ENCODE measurements at places on chromosomes 1 and 21.

DNA sequence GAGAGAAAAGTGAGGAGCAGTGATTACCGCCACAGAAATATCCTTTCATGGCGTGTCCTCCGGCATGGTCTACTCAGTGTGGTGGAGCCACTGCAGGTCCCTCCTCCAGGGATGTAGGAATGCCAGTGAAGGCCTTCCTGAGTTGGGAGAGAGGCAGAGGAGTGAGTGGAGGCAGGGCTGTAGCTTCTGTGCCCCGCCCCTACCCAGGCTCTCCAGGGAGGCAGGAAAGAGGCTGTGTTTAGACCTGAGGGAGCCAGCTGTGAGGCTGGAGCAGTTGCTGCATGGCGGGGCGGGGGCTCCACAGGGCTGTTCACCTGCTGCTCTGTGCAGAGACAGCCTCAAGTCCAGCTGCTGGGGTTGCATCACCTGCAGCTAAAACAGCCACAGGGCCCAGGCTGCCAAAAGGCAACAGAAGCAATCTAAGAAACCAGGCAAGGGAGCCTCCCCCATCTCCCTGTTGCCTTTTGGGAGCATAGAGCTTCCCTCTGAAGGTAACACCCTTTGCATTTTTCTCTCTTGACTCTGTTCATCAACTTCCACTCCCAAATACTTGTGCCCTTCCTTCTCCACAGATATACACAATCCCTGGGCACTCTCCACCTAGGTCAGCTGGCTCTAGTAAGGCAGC is 801 bp upstream of the ANXA9 start:
- DNase-seq: no peak

DNA sequence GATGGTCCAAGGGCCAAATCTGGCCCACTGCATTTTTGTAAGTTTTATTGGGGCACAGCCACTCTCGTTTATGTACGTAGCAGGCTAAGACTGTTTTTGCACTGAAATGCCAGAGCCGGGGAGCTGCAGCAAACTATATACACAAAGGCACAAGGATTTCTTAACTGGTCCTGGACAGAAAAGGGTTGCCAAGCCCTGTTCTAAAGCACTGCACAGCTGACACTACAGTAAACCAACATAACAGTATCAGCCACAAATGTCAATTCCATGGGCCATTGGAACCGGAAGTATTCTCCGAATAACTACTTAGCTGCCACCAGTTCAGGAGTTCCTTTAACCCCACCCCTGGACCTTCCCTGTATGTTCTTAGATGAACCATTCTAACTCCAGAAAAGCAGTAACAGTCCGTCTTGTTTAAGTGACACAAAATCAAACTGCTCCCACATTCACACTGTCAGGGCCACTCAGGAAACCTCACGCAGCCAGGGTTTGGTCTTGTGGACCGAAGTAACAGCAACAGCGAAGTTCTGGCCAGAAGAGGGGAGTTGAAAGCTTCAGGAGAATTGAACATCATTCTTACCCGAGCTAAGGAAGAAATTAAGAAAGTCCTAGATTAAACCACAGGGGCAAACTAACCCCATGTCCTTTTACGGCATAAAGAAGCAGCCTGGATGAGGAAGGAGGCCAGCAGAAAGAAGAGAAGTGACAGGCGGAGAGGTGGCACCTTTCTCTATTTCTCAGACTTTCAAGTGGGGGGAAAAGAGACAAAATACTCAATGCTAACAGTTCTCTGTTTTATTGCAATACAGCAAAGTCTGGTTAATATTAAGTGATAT is 49.2 kb downstream of the COQ8A start:
- DNase-seq: no peak

DNA sequence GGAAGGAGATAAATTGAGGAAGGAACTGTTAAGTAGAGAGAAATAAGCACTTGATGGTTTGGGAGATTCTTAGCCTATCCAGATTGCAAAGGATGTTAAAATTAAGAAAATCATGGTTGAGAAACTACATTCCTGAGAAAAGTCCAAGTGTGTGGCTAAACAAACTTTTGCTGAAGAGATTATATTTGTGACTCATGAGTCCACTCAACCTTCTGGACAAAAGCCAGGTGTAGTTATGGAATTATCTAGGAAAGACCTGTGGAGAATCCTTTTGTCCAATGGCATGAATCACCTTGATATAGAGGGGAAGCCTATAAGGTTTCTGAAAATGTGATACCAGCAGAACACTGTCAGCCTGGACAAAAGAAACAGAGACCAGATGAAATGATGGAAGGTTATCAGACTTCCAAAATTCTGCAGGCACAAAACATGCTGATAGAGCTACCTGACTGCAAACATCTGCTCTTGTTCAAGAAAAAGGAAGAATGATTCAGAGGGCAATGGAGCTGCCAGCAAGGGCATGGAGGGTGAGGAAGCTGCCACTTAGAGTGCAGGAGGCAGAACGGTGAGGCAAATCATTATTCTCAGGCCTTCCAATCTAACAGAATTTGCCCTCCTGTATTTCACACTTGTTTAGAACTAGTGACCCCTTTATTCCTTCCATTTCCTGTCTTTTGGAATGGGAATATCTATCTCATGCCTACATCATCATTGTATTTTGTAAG is 300.6 kb upstream of the PRMT6 start:
- DNase-seq: no peak

- DNase-seq: no peak
Measured at GRCh38 chr21:36976228-36976861, 9.9 kb upstream of the HLCS start.

- no peak for DNase-seq
Measured at GRCh38 chr21:27570306-27570868, 603.5 kb upstream of the ADAMTS5 start.

- no peak for DNase-seq
Measured at GRCh38 chr1:77541162-77541545, 141.3 kb downstream of the ZZZ3 start.

GRCh38 chr1:171814692-171815091 is 26.6 kb upstream of the DNM3 start:
- no peak for DNase-seq

DNA sequence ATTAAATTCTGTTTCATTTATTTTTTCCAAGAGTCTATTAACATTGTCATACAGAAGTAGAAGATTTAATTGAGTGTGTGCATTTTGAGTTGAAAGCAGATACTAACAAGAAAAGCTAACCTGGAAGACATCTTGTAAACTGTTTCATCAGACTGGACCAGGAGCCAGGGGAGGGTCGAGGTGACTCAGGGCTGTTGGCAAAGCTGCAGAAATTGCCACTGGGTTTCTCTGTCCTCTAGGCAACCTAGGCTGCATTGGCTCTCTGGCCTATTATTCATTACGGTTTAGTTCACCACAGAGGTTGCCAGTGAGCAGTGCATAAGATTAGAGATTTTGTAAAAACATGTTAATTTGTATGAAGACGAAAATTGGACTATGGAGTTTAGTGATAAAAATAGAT is 27.5 kb downstream of the ERG start:
- no peak for DNase-seq

DNA sequence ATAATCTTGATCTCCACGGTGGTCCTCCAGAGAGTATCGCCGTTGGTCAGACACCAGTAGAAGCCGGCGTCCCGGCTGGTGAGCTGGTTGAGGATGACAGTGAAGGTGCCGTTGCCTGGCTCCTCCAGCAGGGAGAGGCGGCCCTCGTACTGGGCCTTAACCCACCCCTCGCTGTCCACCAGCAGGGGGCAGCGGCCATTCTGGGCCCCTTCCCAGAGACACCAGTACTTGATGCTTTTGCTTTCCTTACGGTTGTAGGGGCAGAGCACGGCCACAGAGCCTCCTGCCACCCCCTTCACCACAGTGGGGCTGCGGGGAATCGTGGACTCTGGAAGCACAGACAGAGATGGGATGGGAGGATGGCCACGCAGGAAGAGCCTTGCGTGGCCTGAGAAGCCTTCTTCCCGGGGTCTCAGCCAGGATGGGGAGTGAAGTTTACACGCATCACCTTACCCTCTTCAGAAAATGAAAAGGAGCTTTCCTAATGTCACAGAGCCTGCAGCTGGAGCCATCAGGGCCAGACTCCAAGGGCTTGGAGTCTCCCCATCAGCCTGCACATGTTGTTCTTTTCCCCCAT is 10.7 kb downstream of the PIGR start:
- no peak for DNase-seq

DNA sequence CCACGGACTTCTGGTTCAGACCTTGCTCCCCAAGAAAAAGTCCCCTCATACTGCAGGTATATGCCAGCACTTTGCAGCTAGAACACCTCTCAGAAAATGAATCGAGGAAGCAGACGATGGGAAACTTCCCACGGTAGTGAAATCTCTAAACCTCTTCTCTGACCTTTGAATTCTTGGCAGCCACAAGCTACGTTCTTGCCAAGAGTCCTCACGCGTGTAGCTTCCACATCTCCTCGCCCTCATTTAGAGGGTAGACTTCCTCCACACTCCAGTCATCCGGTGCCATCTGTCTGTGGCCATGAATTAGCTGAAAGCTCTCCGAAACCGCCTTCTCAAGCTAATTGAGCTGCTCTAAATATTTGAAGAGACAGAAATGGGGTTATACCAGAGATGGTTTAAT is 127.8 kb downstream of the RGS7 start:
- DNase-seq: no peak

DNA sequence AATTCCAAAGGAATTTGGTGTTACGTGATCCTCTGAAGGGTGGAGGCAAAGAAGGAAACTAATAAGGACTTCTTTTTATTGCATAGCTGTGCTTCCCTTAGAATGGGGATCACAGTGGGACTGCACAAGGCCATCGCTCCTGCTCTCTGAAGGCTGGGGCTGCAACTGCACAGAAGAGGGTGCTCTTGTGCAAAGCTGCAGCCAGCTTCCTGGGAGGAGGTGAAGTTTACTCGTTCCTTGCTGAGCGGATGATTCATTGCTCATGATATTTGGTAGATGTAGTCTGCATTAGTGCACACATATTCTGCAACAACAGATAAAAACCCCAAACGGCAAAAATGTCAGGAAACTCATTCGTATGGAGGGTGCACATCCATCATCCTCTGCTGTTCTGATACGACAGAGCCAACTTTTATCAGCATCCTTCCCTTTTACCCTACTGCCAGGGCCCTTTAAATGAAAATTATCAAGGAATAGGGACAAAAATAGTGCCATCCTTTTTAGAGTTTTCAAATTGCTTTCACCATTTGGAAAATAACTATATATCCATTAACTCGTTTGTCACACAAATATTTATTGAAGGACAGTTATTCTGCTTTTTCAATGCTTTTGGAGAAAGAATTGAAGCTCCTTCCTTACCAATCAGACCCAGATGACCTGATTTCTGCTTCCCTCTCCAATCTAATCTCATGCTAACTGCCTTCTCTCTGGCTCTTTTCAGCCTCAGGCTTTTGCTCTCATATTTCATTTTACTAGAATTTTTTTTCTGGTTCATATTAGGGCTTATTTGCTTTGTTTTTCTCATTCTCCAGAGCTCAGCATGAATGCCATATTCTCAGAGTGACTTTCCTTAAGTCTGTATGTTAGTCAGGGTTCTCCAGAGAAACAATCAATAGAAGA is 263.6 kb downstream of the DUSP10 start:
- DNase-seq: peak; percentile 25

DNA sequence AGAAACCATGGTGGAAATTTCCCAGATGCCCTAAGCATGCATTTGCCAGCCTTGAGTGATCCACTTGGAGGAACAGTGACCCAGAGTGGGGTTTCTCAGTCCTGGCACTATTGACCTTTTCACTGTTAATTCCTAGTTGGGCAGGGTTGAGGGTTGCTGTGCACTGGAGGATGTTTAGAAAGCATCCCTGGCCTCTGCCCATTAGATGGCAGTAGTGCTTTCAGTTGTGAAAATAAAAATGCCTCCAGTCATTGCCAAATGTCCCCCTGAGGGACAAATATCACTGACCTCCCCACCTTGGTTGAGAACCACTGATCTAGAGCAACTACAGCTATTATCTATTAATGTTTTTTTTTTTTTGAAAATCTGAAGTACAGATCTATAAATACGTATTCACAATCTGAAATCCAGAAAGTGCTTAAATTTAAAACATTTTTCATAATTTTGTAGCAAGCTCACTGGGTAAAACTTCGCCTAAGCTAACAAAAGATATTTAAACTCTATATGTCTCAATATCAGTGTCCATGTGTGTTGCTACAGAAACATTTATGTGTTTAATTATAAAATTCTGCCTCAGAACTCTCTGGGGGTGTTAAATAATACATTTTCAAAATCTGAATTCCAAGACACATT is 27.3 kb downstream of the F3 start:
- DNase-seq: no peak

DNA sequence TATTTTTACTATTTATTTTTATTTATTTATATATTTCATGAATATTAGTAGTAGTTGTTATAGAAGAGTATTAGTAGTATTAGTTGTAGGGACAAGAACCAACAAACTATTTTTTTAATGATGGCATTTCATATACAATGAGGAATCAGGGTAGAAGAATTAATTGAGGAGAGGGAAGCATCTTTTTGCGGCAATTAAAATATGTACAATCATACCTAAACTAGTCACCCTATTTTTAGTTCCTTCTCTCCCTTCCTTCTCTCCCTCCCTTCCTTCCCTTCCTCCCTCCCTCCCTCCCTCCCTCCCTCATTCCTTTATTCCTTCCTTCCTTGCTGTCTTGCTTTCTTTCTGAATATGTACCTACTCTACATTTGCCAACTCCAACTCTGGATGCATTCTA is 189.8 kb downstream of the GRIK1 start:
- DNase-seq: no peak

DNA sequence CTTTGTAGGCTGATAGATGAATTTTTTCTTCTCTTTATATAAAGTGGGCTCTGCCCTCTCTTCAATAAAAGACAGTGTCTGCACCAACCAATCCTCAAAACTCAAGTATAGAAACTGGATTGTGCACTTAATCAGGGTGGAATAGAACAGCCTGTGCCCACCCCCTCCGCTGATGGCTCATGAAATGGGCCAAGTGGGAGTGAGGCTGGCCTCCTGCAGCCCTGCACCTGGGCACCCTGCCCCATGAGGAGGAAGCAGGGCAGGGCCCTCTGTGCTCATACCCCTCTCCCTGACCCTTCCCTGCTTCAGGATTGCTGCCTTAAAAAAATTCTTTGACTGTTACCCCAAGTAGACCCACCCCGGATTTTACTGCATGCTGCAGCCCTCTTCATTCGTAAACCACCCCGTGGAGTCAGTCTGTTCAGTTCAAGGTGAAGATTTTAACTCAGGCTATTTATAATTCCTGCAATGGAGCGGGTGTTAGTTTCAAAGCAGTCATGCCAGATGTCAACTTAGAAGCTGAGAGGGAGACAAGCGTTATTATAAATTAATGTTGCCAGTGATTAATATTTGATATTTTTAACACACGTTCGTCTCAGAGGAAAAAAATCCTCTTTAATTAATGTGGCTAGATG is 15.8 kb downstream of the PROK1 start:
- DNase-seq: no peak

DNA sequence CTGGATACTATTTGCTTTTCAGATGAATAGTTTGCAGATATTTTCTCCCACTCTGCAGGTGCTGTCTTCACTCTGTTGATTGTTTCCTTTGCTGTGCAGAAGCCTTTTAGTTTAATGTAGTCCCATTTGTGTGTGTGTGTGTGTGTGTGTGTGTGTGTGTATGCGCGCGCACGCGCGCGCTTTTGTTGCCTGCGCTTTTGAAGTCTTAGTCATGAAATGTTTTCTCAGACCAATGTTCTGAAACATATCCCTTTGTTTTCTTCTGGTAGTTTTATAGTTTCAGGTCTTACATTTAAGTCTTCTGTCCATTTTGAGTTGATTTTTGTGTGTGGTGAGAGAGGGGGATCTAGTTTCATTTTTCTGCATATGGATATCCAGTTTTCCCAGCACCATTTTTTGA is 63.5 kb downstream of the XPR1 start:
- no peak for DNase-seq
